ENCODE measurements at places on chromosomes 6 and 20.

GRCh38 chr6:35024551-35025054, 116.5 kb downstream of the TCP11 start:
- H3K4me1 ChIP-seq: peaks cover 14% of the 10 kb centered on the region
- H3K36me3 ChIP-seq: peaks cover 1% of the 10 kb centered on the region
- H3K27me3 ChIP-seq: peaks cover 2% of the 10 kb centered on the region
- no peak for DNase-seq
- no peak overlapping the region for H3K27ac ChIP-seq
- H3K4me3 ChIP-seq: no peak overlapping the region

GRCh38 chr6:38215225-38215624, 395.7 kb downstream of the ZFAND3 start:
- DNase-seq: no peak
- peaks cover 3% of the 10 kb centered on the region for H3K36me3 ChIP-seq
- H3K27me3 ChIP-seq: no peaks in the 10 kb centered on the region
- H3K27ac ChIP-seq: no peak overlapping the region

DNA sequence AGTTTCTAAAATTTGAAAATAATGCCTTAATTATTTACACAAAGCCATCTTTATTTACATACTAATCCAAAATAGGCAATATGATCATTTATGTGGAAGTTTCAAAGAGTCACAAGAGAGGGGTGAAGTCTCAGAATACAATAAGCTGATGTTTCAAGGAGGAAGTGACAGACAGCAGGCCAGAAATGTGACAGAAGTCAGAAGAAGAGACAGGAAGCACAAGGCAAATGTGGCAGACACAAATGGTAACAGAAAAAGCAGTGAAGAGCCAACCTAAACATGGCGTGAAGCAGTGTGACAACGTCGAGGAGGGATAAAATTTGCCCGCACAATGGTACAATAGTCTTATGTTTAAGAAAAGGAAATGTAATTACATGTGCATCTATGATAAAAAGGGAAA, 59.8 kb downstream of the SHPRH start:
- peak overlapping the region; percentile 77 for H3K27ac ChIP-seq
- no peak for DNase-seq
- H3K36me3 ChIP-seq: peaks cover 57% of the 10 kb centered on the region
- no peaks in the 10 kb centered on the region for H3K27me3 ChIP-seq

DNA sequence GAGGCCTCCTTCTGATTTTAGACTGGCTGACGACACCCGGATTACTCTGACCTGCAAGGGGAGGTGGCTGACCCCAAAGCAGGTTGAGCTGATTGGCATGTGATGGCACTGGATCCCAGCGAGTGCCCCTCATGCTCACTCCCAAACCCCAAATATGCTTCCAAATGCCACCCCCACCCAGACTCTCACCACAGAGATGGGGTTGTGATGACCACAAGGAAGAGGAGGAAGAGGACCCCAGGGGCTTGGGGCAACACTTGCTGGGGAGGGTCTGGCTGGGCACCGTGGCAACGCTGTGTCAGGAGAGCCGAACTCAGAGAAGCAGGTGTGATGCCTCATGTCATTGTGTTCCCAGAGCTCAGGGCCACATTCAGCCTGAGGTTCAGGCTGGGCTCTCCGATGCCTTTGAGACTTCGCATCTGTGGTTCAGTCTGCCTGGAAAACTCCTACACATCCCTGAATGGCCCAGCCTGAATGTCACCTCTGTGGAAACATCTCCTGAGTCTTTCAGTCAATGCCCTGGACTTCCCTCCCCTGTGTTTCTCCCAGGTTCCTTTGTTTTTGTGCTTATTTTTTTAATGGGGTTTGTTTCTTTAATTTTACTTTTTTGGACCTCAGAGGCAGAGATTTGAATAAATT, 169.1 kb upstream of the PMEPA1 start:
- H3K27ac ChIP-seq: no peak overlapping the region
- no peak for DNase-seq
- no peaks in the 10 kb centered on the region for H3K4me1 ChIP-seq
- no peaks in the 10 kb centered on the region for H3K36me3 ChIP-seq
- peaks cover 8% of the 10 kb centered on the region for H3K27me3 ChIP-seq

DNA sequence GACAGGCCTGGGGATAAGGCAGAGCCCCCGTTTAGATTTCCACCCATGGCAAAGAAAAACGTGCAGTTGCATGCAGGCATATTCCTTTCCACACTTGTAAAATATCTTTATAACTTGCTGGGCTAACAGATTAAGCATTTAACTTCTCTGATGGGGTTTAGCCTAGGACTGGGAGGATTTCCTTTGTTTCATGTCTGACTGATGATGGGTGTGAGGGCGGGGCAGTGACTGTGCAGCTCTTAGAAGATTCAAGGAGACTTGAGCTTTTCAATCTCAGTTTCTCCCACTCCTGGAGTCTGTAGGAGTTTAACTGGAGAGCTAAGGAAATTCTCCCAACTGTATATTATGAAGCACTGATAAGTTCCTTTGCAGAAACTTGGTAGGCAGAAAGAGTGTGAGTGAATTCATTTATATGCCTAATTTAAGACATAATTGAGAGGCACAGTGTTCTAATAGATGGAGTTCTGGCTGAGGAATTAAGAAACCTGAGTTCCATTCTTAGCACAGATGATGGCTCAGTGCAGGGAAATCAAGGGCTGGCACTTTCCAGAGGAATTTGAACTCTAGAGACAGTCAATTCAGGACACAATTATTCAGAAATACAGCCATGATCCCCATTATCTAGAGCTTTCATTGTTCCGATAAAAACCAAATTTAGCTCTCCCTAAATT, 214.6 kb upstream of the CNR1 start:
- DNase-seq: no peak
- no peaks in the 10 kb centered on the region for H3K4me1 ChIP-seq
- H3K27me3 ChIP-seq: no peaks in the 10 kb centered on the region
- H3K4me3 ChIP-seq: no peak overlapping the region
- H3K27ac ChIP-seq: no peak overlapping the region

- no peak overlapping the region for H3K4me3 ChIP-seq
- H3K27me3 ChIP-seq: peaks cover 4% of the 10 kb centered on the region
- no peak overlapping the region for H3K27ac ChIP-seq
Observed at GRCh38 chr20:50238081-50238800, 47.6 kb downstream of the CEBPB start.

DNA sequence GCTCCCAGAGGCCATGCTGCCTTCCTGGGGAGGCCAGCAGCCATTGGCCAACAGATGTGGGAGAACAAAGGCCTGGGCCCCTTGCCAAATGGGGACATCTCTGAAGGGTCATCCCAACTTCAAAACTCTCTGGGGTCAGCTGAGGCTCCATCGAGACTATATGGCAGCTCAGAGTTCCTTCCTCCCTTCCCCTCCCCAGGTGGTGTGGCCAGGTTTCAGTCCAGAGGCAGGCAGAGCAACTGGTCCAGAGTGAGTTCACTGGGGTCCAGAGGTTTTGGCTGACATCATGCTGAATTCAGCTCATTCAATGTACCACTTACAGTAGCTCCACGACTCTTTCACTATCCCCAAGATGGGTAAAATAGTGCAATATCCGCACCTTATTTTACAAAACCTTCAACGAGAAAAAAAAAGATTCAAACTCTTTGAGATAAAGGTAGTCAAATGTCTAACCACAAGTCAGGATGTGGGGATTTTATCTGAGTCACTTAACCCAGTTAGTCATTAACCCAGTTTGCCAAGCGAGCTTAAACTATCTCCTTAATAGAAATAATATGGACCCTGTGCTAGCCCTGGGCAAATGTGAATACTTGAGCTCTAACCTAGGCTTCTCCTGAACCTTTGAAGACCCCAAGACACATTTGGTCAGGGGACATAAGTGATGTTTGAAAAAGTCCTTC, 108.4 kb upstream of the PLEKHG1 start:
- no peak for DNase-seq
- H3K27ac ChIP-seq: no peak overlapping the region
- H3K27me3 ChIP-seq: no peaks in the 10 kb centered on the region
- H3K4me1 ChIP-seq: peaks cover 2% of the 10 kb centered on the region

DNA sequence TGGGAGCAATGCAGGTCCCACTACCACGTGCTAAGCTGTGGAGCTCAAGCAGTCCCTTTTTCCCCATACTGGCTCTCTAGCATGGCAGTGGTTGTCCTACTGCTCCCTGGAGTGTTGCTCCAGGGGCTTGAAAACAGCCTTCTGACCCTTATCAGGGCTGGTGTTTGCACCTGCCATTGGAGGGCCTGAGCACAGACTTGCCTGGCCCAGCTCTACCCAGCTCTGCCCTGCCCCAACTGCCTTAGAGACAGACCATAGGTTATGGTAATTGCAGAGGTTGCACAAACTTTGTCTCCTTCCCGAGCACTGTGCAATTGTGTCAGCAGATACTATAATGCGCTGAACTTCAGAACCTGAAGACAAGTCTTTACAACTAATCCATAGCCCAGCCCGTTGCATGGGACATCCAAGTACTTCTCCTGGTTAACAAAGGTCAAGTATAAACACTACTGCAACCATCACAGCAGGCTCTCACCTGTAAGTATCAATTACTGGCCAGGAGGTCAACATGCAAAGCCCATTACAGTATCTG, 58.7 kb downstream of the PDSS2 start:
- H3K4me1 ChIP-seq: peaks cover 13% of the 10 kb centered on the region
- H3K27ac ChIP-seq: no peak overlapping the region
- H3K27me3 ChIP-seq: no peaks in the 10 kb centered on the region
- H3K4me3 ChIP-seq: no peak overlapping the region

- no peak overlapping the region for H3K27ac ChIP-seq
- H3K4me1 ChIP-seq: peaks cover 5% of the 10 kb centered on the region
- peaks cover 10% of the 10 kb centered on the region for H3K27me3 ChIP-seq
- DNase-seq: no peak
Observed at GRCh38 chr20:8127553-8128255, 4.4 kb upstream of the PLCB1 start.

- H3K36me3 ChIP-seq: peaks cover 31% of the 10 kb centered on the region
- H3K27ac ChIP-seq: peak overlapping the region; percentile 63
- no peak for DNase-seq
- H3K27me3 ChIP-seq: no peaks in the 10 kb centered on the region
- H3K4me3 ChIP-seq: no peak overlapping the region
- H3K4me1 ChIP-seq: peaks cover 87% of the 10 kb centered on the region
Observed at GRCh38 chr20:17957505-17958363, 10.9 kb downstream of the SNX5 start.

GRCh38 chr6:26025047-26025893, 62.0 kb upstream of the HFE start:
- no peaks in the 10 kb centered on the region for H3K36me3 ChIP-seq
- H3K4me1 ChIP-seq: peaks cover 56% of the 10 kb centered on the region
- peak overlapping the region; percentile 98 for H3K27ac ChIP-seq
- H3K27me3 ChIP-seq: peaks cover 38% of the 10 kb centered on the region
- H3K4me3 ChIP-seq: peak overlapping the region; percentile 96
- DNase-seq: no peak

DNA sequence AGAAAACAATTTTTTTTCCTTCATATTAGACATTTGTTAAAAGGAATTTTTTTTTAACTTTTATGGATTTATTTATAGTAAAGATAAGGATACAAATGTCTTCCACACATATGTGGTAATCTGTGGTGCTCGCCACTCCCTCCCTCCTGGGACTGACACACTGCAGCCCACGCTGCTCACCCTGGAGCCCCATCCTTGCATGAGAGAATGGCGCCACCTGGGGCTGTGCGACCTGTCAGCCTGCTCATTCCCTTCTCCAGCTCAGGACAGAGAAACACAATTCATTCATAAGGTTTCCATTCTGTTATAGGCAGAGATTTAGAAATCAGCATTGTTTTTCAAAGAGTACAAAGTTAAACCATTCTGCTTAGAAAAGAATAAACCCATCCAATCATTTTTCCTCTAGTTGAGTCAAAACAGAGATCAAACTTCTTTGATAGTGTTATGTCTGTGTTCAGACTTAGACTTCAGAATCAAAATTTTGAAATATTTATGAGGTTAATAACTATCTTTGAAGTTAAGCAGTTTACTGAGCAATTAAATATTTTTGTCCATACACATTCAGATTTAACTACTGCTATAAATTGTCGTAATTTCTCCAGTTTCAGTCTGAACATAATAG, 42.8 kb upstream of the DYNLRB1 start:
- H3K27me3 ChIP-seq: peaks cover 5% of the 10 kb centered on the region
- peak overlapping the region; percentile 25 for H3K27ac ChIP-seq
- H3K36me3 ChIP-seq: peaks cover 3% of the 10 kb centered on the region
- DNase-seq: peak; percentile 21

DNA sequence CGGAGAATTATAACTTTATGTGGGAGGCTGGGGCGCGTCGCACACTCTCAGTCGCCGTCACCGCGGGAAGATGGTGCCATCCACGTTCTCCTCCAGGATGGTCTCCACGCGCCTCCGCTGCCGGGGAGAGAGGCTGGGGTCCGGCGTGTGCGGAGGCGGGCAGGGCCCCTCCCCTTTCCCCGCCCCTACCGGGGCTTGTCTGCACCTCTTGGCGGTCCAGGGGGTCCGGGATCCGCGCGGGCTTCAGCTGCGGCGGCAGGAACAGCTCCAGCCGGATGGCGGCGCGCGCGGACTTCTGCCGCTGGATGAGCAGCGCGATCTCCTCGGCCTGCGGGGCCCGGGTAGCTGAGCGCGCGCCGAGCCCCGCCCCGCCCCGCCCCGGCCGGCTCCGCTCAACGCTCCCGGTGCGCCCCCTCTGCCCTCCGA, 807 bp downstream of the LKAAEAR1 start:
- no peaks in the 10 kb centered on the region for H3K36me3 ChIP-seq
- H3K4me1 ChIP-seq: peaks cover 18% of the 10 kb centered on the region
- no peak overlapping the region for H3K27ac ChIP-seq
- H3K4me3 ChIP-seq: peak overlapping the region; percentile 62

- peak overlapping the region; percentile 99 for H3K4me3 ChIP-seq
- H3K36me3 ChIP-seq: peaks cover 4% of the 10 kb centered on the region
- H3K27ac ChIP-seq: peak overlapping the region; percentile 95
- peaks cover 22% of the 10 kb centered on the region for H3K4me1 ChIP-seq
Observed at GRCh38 chr20:44959082-44959637, 1.0 kb downstream of the TOMM34 start.

DNA sequence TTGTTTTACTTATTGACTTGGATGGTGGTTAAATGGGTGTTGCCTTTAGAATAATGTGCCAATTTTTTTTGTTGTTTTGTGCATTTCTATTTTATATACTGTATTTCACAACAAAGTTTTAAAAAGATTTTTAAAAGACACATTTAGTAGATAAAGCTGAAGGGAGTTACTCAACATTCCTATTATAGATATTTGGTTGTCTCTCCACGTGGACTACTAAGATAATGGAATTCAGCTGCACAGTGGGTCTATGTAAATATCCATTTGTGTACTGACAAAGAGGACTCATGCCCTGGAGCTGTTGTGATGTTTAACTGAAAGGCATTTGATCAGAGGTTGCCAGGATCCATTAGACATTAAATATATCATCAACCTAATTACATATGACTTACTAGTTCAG, 23.2 kb upstream of the FAM135A start:
- DNase-seq: no peak
- H3K4me1 ChIP-seq: no peaks in the 10 kb centered on the region
- H3K27me3 ChIP-seq: peaks cover 17% of the 10 kb centered on the region
- no peak overlapping the region for H3K27ac ChIP-seq
- H3K4me3 ChIP-seq: no peak overlapping the region

DNA sequence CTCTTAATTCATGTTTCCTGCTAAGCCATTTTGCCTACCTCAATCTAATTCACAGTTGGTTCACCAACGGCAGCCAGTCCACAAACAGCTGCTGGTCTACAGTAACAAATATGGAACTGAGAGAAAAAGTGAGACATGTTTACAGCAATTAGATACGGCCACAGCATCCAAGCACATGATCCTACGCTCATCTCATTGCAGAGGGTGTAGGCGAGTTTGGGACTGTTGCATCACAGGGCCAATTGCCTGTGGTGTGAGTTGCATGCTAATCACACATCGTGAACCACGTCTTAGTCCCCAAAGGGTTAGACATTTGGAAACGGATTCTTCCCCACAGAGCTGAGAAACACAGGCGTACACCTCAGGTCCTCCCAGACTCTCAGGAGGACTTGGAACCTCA, 166.9 kb downstream of the EYA2 start:
- DNase-seq: no peak
- no peaks in the 10 kb centered on the region for H3K36me3 ChIP-seq
- H3K4me3 ChIP-seq: no peak overlapping the region
- H3K27me3 ChIP-seq: peaks cover 6% of the 10 kb centered on the region
